ENCODE measurements at places on chromosomes 11 and 22.

GRCh38 chr11:441418-442274 is at the start of gene ANO9:
Gene ANO9, minus strand, starts transcription at chr11:442011. Its CDS starts 85 bp downstream, at chr11:441926.
- DNase-seq: no peak

- DNase-seq: no peak
These were observed 409.9 kb downstream of the TMEM135 start for GRCh38 chr11:87447606-87448005.

- DNase-seq: no peak
These were observed 43.0 kb downstream of the THAP12 start for GRCh38 chr11:76337923-76338322.

- no peak for DNase-seq
These were observed 18.0 kb downstream of the DERL3 start for GRCh38 chr22:23820748-23821211.

DNA sequence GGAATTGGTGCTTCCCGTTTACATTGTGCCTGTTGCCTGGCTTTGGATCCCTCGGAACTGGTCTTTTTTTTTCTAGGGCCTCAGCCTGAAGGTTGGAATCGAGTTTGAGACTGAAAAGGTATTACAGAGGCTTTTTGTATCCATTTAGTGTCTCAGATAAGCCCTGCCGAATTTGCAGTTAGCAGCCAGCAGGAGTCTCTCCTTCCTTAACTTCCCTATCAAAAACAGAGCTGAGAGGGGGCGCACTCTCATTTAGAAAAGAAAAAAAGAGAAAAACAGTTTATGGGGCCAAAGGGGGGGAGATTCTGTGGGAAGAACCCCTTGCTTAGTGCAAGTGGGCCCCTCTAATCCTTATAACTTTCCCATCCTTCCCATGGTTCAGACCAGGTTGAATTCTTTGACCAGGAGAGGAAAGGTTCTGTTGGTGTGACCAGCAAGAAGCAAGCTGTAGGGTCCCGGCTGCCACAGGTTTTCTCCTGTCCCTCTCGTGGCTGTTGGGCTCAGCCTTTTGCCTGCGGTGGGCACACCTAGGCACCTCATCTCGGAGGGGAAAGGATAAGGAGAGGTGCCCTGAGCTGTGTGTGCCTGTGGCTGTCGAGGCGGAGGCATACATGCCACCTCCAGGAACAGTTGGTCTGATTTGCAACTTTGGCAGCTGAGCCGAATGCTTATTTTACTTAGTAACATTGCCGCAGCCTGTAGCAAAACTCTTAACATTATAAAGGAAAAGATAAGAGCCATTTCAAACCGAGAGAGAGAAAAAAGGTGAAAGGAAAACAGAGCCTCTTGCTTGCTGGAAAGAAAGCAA is 565.0 kb upstream of the CNTN5 start:
- no peak for DNase-seq

DNA sequence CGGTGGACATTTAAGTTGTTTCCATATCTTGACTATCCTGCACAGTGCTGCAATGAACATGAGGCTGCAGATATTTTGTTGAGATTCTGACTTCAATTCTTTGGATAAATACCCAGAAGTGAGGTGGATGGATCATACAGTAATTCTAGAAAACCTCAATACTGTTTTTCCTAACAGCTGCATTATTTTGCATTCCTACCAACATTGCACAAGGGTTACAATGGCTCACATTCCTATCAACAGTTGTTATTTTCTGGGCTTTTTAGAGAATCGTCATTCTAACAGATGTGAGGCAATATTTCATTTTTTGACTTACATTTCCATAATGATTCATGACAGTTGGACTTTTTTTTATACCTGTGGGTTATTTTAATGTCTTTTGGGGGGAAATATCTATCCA is 716.9 kb upstream of the ANO3 start:
- no peak for DNase-seq

DNA sequence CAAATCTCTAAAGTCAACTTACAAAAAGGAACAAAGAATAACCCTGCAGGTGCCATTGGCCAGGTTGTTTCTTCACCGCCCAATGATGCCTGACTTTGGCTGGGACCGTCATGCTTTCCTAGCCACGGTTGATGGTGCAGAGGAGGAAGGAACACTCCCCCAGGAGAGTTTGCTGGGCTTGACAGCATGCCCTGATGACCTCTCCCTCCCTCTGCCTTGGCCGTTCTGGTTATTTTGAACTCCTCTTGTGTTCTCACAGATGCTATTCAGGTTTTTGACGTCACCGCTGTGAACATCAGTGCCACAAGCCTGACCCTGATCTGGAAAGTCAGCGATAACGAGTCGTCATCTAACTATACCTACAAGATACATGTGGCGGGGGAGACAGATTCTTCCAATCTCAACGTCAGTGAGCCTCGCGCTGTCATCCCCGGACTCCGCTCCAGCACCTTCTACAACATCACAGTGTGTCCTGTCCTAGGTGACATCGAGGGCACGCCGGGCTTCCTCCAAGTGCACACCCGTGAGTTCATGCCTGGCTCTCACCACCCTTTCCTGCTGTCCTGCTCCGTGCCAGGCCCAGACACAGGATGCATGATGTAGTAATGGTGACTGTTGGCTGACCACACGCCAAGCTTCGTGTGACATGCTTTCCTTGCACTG is 89.0 kb upstream of the OR4B1 start:
- no peak for DNase-seq

GRCh38 chr11:119209186-119209585 is 3.0 kb downstream of the CBL start:
- DNase-seq: no peak

DNA sequence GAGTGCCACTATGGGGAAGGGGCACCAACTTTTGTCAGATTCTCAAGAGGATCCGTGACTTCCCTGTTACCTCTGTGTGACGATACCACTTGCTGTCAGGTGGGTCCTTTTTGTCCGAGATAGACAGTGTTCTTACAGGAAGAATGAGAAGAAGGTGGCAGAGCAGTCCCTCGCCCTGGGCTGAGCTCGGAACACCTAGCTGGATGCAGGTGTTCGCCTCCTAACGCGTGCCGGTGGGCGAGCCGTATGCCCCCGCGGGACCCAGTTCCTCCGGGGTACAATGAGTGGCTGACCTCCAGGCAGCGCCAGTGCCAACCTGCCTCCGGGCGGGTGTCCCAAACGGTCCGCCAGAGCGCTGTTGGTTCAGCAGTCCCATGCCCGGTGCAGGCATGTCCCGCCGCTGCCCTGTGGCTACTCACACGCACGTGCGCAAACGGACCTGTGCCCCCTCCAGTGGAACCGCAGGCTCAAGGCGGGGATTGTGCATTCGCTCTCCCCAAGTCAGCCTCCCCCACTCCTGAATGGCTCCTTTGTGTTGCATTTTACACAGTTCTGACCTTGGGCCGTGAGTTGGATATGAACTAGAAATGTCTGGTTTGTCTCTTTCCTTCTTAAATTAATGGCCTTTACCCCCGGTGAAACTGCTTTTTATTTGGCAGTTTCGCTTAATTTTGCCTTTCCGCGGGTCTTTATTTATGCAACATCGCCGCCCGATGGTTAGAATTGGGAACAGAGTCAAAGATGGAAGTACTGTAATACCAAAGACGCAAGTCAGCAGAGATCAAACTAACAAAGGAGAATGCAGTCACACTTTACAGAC is 1.1 kb upstream of the ABTB2 start:
- DNase-seq: peak; percentile 85

DNA sequence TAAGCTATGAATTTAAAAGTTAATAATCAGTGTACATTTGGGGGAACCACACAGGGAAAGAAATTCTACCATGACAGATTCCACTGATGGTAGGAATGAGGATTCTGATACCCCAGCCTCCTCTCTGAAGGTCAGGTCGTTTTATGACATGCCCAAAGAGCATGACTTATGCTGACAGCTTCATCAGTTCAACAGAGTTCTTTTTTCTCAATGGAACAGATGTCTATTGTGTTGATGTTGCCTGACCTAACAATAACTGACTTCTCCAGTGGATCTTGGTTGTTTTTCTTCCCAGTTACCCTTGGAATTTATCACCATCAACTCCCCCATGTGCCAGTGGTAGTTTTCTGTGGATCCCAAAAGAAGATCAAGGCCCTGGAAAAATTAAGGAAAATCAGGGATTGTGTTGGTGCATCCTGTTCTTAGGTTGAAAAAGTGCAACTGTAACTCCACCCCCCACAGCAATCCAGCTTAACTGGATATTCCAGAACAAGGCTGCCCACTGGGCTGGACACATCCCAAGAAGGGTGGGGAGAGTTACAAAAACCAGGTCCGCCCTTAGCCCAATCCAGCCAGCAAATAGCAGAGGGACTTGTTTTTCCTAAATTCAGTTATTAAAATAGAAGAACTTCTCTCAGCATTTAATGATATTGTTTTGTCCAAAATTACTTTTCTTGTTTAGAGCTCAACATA is 31.5 kb upstream of the CAT start:
- no peak for DNase-seq

DNA sequence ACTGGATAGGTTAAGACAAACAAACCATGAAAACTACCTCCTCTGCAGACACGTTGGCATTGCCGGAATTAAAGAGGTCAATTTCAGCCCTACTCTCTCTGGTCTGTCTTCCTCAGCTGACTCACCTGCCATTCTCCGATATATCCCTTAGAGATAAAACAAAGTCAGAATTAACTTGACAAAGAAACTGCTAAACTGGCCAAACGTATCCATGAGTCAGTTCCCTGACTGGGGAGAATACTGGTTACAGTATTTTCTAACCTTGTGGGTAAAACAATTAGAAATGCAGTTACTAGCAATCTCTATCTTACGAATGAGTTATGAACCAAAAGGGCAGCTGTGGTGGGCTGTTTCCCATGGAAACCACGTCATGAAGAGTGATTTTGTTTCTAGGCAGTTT is 96.2 kb downstream of the RDX start:
- no peak for DNase-seq

GRCh38 chr22:37823134-37823985 is at the start of gene GALR3:
Gene GALR3, plus strand, starts transcription at chr22:37823382. Its CDS starts 25 bp downstream, at chr22:37823407.
- no peak for DNase-seq

DNA sequence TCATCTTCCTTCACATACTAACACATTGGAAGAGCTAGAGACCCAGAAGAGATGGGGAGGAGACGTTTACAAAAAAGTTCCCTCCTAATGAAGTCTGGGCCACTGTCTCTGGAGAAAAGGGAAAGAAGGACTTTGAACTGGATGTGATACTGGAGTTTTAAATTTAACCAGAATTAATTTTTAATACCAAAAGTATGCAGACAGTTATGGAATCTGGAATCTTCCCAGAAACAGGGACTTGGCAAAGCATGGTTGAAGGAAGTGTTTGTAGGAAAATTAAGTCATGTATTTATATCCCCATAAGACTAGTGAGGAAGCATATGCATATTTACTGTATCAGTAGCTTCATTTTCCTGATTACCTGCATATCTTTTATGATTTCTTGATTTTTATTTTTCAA is 215.5 kb downstream of the TTC28 start:
- peak; percentile 14 for DNase-seq

DNA sequence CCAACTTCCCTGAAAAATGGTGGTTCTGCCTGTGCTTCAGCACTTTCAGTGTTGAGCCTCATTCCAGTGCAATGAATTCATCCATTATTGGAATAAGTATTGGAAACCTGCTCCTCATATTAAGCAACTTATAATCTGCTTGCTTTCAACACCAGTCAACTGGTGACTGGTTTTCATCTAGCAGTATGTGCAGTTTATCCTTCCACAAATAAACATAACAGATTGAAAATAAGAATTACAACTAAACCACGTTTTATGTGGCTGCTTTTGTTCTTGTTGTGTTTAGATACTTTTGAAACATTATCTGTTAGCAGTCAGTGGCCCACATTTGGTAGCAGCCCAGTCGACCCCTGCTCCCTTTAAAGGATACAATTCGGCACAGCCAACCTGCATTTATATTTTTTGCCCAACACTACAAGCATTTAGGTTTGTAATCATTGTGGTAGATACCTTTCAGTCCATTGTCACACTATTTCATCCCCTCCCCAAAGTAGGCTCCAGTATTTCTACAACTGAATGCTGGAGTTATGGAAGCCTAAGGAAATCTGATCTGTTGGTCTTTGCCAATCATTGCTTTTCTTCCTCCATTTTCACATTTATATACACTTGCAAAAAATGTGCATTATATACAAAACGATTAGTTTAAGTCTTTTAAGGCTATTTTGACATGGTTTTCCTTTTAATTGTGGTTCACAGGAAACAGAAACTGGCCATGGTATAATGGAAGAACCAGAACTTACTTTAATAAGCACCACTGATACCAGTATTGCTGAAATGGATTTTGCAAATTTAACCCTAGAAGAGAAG is 13.1 kb downstream of the TAF1D start:
- DNase-seq: no peak

DNA sequence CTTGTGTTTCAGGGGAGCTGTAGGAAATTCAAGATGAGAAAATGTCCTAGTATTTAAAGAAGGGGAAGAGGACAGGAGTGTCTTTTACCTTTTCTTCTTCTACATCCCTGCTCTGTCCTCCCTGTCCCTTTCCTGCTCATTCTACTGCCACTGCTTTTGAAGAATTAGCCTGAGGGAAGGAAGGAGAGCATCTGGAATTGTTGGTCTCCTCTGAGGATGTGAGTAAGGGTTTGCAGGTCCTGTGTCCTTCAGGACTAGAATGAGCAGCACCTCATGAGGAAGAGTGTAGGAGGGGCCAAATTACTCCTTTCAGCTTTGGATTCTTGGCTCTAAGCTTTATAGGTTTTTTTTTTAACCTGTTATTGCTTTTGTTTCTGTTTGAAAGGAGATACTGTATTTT is 24.2 kb downstream of the SNU13 start:
- no peak for DNase-seq
